ENCODE measurements at places on chromosomes 16 and 17.

DNA sequence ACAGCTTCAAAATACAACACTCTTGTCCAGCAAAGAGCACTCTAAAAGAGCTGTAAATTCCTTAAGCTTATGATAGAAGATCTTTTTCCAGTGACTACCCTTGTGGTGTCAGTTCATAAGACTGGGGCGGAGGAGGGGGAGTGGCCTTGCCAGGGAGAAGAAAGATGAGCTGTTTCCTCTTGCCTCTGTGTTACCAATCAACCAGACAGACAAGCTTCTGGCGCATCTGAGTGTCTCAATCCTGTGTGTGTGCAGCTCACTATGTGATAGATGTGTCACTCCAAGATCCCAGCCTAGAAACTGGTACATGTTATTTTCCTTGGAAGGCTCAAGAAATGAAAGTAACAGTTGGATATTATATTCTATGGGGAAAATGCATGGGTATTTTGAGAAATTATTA lies 167.4 kb upstream of the CACNG3 start:
- no peak for DNase-seq

GRCh38 chr17:69375229-69375628 lies 39.3 kb upstream of the MAP2K6 start:
- no peak for DNase-seq

DNA sequence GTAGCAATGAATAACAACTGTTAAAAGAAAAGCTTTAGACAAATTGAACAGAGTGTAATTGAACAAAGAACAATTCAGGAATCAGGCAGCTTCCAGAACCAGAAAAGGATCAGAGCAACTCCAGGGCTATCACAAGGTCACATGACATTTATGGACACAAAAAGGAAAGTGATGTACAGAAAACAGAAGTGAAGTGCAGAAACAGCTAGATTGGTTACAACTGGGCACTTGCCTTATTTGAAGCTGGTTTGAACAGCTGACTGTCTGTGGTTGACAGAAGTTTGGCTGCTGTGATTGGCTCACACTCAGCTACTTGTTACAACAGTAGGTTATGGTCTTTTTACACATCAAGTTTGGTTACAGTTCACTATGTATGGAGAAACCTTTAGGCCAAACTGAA lies 14.8 kb downstream of the EFCAB5 start:
- DNase-seq = no peak

DNA sequence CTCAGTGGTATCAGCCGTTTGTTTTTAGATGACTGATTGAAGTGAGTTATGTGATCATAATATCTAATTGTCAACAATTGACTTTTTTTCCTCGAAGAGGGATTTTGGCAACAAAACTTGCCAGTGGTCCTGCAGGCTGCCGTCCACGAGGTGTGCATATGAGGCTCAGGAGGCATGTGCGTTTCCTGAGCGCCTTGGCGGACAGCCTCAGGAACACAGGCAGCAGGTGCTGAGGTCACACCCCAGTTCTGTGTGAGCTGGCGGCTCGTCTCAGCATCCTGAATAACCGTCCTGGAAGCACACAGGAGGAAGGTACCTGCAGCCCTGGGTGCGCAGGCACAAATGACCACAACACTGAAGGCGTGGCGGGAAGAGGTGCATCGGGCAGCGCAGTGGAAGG lies 11.7 kb downstream of the SPG7 start:
- no peak for DNase-seq

DNA sequence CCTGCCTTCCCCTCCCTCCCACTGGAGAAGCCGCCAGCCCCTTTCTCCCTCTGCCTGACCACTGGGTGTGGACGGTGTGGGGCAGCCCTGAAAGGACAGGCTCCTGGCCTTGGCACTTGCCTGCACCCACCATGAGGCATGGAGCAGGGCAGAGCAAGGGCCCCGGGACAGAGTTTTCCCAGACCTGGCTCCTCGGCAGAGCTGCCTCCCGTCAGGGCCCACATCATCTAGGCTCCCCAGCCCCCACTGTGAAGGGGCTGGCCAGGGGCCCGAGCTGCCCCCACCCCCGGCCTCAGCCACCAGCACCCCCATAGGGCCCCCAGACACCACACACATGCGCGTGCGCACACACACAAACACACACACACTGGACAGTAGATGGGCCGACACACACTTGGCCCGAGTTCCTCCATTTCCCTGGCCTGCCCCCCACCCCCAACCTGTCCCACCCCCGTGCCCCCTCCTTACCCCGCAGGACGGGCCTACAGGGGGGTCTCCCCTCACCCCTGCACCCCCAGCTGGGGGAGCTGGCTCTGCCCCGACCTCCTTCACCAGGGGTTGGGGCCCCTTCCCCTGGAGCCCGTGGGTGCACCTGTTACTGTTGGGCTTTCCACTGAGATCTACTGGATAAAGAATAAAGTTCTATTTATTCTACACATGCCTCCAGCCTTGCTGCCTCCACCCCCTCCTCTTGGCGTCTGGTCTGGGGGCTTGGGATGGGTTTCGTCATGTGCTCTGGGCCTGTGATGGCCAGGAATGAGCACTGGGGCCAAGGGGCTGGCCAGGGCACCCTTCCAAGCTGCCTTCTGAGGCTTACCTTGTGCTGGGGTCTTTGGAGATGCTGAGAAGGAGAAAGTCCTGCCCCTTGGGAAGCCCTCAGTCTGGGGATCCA lies 7.3 kb downstream of the GJD3 start:
- DNase-seq = no peak

DNA sequence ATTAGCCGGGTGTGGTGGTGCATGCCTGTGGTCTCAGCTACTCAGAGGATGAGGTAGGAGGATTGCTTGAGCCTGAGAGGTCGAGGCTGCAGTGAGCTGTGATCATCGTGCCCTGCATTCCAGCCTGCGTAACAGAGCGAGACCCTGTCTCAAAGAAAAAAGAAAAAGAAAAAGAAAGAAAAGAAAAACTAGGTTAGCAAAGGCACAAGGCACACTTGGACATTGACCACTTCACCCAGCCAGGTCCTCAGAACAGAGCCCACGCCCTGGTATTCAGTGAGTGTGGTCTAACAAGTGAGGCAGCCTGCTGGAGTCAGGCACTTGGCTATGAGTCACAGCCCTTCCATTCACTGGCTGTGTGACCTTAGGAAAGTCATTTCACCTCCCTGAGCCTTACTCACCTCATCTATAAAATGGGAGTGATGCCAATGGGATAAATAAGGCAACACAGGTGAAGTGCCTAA lies 10.4 kb downstream of the MILR1 start:
- no peak for DNase-seq

DNA sequence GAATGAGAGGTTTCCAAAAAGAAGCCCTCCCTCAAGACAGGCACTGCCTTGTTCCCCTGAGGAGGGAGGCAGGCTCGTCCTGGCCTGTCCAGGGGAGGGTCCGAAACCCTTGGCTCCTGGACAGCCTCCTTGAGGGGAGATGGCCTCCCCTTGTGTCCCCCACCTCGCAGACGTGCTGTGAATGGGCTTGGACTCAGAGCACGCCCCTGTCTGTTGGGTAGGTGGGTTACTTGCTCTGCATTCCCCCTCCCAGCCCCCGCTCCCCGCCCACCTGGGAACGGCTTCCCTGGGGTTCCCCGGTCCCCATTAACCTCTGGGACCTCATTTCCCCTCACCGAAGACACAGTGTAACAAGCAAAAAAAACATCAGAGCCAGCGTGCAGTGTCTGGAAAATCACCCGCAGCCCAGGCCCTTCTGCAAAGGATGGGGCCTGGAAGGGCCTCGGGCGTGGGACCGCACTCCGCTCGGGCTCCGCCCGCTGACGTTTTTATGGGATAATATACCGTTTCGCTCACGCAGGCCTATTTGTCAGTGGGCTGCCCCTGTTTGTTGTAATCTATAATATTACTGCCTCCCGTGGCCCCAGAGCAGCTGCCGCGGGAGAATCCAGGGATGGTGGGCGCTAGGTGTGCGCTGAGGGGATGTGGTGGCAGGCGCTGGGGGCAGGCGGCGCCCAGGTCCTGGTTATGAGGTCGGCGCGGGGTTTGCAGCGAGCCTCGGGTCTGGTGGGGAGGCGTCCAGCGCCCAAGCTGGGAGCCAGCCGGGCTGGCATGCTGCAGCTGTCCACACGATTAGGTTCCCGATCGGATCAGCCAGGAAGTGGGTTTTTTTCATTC lies 11.1 kb downstream of the BAHCC1 start:
- DNase-seq = no peak

DNA sequence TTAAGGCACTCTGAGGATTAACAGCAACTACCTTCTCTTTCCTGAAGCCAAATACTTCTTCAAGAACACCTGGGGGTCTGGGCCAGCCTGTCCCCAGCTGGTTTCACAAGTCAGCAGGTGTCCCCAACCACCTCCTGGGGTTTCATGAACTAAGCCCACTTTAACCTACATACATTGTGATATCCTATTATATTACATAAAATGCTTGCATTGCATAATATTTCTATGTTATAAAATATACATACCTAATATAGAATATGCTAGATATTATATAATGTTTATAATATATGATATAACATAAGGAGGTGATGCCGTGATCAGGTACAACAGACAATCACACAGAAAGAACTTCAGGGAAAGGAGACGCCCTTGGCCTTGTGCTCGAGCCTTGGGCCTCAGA lies 367.6 kb downstream of the C16orf95 start:
- DNase-seq = no peak

Measured in activated T-cell treated with anti-CD3 and anti-CD28 coated beads, Interleukin-2, amount 50 U/mL, for 72 hours (primary cell).